Stimulated activated CD4-positive, alpha-beta T cell treated with anti-CD3 and anti-CD28 coated beads, Interleukin-4, amount 100 ng/mL, for 4 hours (primary cell): ENCODE measurements at places on chromosomes 7 and 10.
A peak's percentile ranks its signal among the peaks of the same experiment; 100 is the strongest.

- DNase-seq, result no peak
These were observed 69.8 kb upstream of the PRKCQ start for GRCh38 chr10:6649903-6650302.

GRCh38 chr10:30188101-30188500, 128.7 kb upstream of the JCAD start:
- DNase-seq, result no peak

- peak; percentile 31 for DNase-seq
These were observed at the start of gene SMARCD3 for GRCh38 chr7:151248346-151249033. SMARCD3 (minus strand) TSS chr7:151248694; CDS start chr7:151248562, 132 bp downstream.

DNA sequence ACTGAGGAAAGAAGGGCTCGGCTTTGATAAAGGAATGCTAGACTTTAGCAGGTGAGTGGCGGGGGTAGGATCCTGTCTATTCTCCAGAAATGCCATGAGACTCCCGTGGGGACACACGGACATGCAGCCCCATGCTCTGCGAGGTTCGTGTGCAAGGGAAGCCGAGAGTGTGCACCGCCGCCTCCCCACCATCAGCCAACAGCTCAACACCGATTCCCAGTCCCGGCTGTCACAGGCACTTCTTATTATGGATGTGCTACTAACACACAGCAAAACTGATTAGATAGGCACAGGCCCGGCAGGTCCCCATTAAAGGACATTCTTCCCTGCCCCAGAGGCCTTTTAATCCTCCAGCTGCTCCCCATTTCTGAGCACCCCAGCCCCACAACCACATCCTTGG, 154.4 kb downstream of the PRKAG2 start:
- DNase-seq, result no peak

GRCh38 chr7:105637755-105638154, 56.5 kb upstream of the EFCAB10 start:
- no peak for DNase-seq

- no peak for DNase-seq
These were observed 91.0 kb downstream of the CUBN start for GRCh38 chr10:17038627-17039026.

DNA sequence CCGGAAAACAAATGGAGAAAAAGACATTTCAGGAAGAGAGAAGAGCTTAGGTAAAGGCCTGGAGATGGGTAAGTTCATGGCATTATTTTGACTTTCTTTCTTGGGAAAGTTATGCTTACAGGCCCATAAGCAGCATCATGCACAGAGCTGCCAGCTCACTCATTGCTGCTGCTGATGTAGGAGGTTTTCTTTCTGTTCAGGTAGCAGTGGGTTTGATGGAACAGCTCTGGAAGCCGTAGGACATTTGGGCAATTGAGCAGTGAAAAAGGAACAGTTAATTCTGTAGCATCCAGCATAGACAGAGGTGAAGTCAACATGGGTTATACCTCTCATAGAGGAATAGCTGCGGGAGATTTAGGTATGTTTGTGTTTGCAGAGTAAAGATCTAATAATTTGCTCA, 3.3 kb downstream of the CHN2 start:
- DNase-seq, result no peak

- no peak for DNase-seq
These were observed 33.4 kb downstream of the OGDH start for GRCh38 chr7:44639671-44640321.

DNA sequence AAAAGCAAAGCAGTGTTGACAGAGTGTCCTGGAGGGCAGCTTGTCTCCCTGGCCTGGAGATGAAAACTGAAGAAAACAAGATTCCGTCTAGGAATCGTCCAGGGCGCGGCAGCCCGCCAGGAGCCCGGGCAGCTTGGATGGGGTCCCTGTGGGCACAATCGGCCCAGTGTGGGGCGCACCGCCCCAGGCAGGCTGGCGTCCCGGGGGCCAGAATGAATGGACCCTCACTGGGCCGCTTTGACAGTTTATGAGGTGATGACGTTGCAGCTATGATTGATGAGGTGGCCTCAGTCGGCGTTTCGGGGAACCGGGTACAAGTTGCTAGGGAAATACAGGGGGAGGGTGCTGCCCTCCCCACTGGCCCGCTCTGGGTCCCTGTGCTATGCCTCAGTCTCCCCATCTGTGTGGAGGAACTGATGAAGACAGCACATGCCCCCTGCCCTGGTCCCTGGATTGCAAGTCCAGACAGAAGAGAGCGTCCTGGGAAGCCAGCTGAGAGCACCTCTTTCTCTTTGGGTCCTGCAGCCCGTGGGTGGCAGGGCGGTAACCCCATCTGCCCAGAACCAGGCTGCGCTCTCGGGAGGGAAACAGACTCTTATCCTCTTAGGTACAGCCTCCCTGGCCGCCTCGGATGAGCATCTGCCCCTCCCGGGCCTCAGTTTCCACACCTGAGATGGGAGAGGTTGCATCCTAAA, 131.3 kb downstream of the LHPP start:
- no peak for DNase-seq

DNA sequence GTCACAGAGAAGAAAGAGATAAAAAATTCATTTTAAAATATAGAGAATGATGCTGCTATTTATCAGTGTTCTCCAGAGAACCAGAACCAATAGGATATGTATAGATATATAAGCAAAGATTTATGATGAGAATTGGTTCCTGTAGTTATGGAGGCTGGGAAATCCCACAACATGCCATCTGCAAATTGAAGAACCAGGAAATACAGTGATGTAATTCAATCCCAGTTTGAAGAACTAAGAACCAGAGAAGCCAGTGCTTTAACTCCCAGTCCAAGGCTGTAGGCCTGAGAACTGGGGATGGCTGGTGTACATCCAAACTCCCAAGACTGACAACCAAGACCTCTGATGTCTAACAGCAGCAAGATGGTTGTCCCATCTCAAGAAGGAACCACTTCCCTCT, 192.9 kb upstream of the PLXDC2 start:
- DNase-seq, result no peak

DNA sequence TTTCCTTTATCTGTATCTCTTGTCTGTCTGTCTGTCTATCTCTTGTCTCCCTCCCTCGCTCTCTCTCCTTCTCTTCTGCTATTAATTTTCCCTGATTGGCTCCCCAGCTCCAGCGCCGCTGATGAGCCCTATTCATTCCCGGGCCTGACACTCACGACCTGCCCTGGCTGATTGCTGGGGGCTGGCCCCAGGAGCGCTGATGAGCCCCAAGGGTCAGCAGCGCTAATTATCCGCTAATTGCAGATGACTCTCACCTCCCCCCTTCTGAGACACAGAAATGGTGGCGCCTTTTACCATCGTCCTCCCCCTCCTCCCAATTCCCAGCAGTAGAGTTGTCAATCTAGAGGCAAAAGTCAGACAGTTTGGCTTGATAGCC, 1.3 kb upstream of the GBX1 start:
- no peak for DNase-seq

DNA sequence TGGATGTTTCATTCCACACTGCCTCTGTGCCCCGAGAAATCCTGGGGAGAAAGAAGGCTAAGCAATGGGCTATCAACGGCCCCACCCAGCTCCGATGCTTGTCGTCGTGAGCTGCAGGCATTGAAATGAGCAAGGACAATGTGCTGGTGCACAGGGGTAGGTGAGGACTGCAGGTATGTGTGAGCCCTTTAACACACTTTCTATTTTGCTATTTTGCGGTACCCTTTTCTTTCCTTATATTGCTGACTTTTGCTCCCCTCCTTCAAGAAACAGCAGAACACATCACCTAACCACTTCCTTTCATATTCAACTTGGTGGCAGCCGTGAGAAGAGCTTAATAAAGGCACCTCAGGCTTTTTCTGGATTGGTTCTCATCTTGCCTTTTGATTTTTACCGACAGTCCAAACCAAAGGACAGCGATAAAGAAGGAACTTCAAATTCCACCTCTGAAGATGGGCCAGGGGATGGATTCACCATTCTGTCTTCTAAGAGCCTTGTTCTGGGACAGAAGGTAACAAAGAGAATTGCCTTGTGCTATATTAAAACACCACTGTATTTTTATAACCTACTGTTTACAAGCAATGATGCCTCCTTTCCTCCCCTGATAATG, 39.2 kb downstream of the AIFM2 start:
- no peak for DNase-seq
